ENCODE measurements at places on chromosomes 3 and 15.

DNA sequence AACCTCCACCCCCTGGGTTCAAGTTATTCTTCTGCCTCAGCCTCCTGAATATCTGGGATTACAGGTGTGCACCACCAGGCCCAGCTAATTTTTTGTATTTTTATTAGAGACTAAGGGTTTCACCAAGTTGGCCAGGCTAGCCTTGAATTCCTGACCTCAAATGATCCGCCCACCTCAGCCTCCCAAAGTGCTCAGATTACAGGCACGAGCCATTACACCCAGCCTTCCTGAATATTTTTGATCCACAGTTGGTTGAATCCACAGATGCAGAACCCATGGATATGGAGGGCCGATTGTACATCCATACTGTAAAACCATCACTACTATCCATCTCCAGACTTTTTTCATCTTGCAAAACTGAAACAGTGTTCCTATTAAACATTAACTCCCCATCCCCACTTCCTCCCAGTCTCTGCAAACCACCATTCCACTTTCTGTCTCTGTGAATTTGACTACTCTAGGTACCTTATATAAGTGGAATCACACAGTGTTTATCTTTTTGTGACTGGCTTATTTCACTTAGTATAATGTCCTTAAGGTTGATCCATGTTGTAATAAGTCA is 8.2 kb upstream of the TMEM62 start:
- no peak for DNase-seq

- no peak for DNase-seq
These were observed 511.1 kb upstream of the UBE2E2 start for GRCh38 chr3:22691856-22692628.

- DNase-seq = no peak
These were observed 162.2 kb downstream of the PLD1 start for GRCh38 chr3:171648069-171648468.

- DNase-seq = no peak
These were observed 3.6 kb upstream of the COL6A5 start for GRCh38 chr3:130341882-130342281.

GRCh38 chr3:194705761-194706160 is 20.1 kb downstream of the FAM43A start:
- no peak for DNase-seq

- no peak for DNase-seq
These were observed 37.2 kb downstream of the ECT2 start for GRCh38 chr3:172787746-172788145.

DNA sequence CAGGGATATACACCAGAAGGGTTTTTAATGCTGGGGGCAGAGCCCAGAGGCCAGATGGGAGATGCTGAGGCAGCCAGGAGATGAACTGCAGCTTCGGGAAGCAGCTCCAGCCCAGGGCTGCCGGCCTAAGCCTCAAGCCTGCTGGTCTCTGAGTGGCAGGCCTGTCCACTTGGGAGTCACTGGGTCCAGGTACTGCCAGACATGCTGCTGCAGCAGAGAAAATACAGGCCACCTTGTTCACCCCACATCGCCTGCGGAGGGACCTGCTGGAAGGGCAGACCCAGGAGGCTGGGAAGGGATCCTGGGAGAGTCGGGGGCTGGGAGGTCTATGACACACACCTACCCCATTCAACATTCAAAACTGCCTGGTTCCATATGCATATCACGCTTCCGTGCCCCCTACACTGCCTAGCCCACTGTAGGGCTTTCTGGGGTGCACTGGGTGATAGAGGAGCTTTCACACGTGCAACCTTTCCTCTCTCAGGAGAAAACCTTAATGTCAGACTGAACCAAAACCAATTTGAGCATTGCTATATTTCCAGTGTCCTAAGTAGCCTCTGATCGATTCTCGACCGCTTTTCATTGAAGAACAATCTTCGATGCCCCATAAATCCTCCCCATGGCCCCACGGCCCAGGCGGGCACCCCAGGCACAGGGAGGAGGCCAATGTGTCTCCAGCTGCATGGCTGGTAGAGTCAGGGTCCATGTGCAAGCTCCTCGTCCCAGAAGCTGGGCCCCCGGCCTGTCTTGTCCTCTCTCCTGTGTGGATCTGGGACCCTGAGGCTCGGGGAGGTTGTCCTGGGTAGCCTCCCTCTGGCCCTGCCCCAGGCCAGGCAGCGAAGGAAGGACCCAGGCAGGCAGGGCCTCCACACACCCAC is 147.4 kb downstream of the ATP10A start:
- no peak for DNase-seq

GRCh38 chr3:39435006-39435748 is 28.7 kb downstream of the RPSA start:
- DNase-seq = no peak

- DNase-seq = no peak
These were observed 137.7 kb downstream of the BBX start for GRCh38 chr3:107660306-107660976.

All from stimulated activated CD4-positive, alpha-beta T cell treated with anti-CD3 and anti-CD28 coated beads, Interleukin-12 subunit alpha, Interleukin-12 subunit beta, amount 100 ng/mL, for 24 hours (primary cell).